Fibroblast of the aortic adventitia (primary cell): ENCODE measurements at places on chromosomes 7 and 10.

DNA sequence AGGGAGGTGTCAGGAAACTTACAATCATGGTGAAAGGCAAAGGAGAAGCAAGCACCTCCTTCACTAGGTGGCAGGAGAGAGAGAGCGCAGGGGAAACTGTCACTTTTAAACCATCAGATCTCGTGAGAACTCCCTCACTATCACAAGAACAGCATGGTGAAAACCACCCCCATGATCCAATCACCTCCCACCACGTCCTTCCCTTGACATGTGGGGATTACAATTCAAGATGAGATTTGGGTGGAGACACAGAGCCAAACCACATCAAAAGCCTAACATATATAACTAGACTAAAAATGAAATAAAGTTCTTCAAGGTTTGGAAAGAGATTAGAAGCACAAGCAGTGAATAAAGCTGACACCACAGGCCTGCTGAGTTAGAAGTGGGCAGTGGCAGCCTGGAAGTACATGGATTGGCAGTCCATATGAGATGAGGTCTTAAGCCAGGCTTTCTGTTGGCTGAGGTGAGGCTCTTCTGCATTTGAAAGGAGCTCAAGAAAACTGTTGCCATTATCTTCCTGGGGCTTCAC lies 96.4 kb upstream of the MDFIC start:
- no peak for DNase-seq

- no peak for DNase-seq
Measured at GRCh38 chr7:154423231-154423630, 371.0 kb downstream of the DPP6 start.

- DNase-seq: no peak
Measured at GRCh38 chr10:125296598-125296997, 136.2 kb upstream of the CTBP2 start.

DNA sequence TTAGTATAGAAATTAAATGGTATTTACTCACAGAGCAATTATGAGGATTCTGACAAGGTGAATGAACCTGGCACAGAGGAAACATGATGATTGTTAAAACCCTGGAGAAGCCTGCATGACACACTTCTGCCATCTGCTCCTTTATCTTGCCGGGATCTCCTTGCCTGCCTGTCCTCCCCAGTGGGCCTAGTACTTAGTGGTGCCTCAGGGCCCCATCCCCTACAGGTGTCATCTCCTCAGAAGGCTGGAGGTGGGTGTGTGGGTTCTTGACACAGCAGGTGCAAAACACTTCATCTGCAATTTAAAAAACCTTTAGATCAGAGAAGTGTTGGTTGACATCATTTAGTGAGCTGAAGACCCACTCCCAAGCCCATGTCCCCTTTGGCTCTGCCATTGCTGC lies 261.2 kb downstream of the ADRA2A start:
- DNase-seq: no peak

- DNase-seq: no peak
Measured at GRCh38 chr10:111833251-111833650, 350.3 kb downstream of the GPAM start.

GRCh38 chr10:69225681-69226080 lies 5.5 kb downstream of the HKDC1 start:
- no peak for DNase-seq

- DNase-seq: peak; percentile 5
Measured at GRCh38 chr7:108140671-108141070, 10.5 kb upstream of the LAMB4 start.

- no peak for DNase-seq
Measured at GRCh38 chr7:43469051-43469450, 113.9 kb upstream of the STK17A start.

GRCh38 chr7:945147-945555 lies 9.3 kb downstream of the ADAP1 start:
- no peak for DNase-seq

DNA sequence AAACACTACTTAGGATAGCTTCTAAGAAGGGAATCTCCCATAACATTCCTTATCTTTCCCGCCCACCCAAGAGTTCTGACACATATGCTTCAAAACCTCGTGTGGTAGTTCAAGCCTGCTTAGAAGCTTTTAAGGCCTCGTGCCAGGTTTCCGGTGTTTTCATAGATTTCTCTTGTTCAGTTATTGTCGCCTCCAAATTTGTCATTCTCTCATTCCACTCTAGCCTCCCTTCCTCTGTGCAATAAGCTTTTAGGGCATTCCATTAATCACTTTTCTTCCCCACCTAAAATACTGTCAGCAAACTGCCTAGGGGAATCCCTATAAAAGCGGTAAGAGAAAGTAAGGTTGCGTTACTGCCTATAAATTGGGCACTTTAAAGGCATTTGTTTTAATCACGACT lies 718 bp upstream of the BPGM start:
- DNase-seq: peak; percentile 53

DNA sequence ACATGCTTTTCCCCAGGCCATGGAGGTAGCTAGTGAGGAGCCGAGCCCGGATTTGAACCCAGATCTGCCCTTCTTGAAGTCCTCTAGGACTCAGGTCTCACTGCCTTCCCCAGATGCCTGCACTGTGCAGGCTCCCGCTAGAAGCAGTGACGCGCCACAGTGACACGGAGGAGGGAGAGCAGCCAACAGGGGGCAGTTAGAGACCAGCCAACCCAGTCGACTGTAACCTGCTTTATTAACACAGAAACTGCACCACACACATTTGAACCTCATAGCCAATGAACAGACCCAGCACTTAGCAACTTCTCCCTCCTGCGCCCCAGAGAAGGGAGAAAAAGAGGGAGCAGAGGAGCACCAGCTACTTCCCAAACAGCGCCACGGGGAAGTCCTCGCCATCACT lies 27.4 kb downstream of the PILRA start:
- no peak for DNase-seq

DNA sequence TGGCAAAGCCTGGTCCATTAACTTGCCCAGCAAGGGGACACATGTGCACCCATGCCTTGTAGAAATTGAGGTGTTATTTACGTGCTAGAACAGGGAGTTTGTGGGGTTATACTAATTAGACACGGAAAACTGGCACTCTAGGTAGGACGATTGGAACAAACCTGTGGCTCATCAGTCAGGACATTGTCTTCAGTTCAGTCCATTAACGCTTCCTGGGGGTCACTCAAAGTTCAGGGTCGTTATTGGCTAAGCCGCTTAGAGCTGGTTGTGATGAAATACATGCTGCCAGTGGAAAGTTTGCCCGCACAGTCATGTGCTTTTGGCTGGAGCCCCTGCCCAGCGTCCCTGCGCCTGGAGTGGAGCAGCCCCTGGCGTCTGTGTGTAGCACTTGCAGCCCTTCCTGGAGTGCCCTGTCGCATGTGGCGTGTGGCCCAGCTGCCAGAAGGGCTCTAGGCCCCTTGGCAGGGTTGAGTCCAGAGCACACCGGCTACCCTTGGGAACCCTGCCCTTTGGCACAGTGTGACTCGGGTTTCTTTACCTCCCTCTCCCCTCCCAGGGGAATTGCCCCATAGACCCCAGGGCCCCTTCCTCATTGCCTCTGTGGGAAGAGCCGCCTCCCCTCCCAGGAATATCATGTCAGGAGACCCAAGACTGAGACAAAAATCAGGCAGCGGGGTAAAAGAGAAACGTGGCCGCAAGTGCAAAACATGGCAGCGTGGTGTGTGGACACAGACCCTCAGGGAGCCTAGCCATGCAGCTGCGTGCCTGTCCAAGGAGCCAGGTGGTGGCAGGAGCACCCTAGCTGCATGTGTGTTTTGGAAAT lies 9.8 kb downstream of the ZNF775 start:
- DNase-seq: peak; percentile 44

- no peak for DNase-seq
Measured at GRCh38 chr10:128080231-128080630, 46.0 kb downstream of the MKI67 start.

DNA sequence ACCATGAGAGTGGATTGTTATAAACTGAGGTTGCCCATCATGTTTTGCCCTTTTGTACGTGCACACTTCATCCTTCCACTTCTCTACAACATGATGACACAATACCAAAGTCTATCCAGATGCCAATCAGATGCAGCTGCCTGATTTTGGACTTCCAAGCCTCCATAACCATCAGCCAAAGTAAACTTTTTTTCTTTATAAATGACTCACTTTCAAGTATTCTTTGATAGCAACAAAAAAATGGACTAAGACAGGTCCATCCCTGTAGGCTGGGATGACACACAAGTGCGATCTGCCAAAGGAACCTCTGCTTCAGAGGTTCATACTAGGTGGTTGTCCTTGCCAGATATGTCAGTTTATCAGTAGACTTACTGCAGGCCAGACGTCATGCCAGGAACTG lies 320.2 kb upstream of the FZD1 start:
- peak; percentile 32 for DNase-seq

- no peak for DNase-seq
Measured at GRCh38 chr7:73623798-73624668, at the start of gene MLXIPL. TSS of gene MLXIPL (minus strand) at chr7:73624522. CDS start at chr7:73624492, 30 bp downstream.

- no peak for DNase-seq
Measured at GRCh38 chr10:33817605-33818004, 483.1 kb upstream of the NRP1 start.

DNA sequence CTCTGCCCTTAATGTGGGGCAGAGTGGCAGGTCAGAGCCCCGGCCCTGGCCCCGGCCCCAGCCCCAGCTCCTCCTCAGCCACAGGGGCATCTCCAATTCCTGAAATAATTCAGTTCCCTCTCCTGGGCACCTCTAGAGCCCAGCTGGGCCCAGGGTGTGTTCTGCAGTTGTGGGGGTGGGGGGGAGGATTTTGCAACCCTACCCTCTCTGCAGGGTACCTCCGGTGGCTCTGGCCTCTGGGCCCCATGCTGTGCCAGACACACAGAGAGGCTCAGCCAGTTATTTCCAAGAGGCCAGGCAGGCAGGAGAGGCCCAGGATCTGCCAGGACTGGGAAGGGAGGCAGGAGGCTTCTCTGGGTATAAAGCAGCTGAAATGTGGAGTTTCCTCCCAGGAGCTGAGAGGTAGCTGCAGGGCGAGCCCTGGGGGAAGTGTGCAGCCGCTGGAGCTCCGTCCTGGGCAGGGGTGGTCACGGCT lies 47.9 kb downstream of the PWWP2B start:
- no peak for DNase-seq

DNA sequence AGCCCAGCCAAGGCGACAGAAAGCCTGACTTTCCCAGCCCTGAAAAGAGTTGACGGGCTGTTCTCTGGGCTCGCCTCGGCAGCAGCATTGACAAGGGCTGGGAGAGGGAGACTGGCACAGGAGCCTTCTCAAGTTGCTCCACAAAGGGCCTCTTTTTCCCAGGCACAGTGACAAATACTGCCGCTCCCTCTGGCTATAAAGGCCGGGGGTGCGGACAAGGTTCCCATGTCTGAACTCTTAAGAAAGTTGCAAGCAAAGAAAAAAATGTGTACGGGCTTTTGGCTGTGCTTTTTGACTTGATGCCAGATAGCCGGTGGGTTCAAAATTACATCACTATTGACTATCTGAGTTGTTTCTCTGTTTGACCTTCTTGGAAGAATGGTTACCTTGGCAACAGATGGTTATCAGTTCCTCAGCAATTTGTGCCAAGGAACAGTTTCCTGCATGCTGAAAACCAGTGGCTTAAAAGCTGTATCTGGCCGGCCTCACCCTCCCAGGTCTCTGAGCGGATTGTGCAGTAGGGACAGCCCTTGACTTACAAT lies 115.9 kb upstream of the EEPD1 start:
- DNase-seq: peak; percentile 98

- no peak for DNase-seq
Measured at GRCh38 chr10:101047268-101047667, 14.5 kb upstream of the KAZALD1 start.

- no peak for DNase-seq
Measured at GRCh38 chr7:26292768-26293560, 1.3 kb downstream of the SNX10 start.

- DNase-seq: no peak
Measured at GRCh38 chr7:42137431-42137830, 99.6 kb downstream of the GLI3 start.

GRCh38 chr7:78635026-78635793 lies 818.3 kb downstream of the MAGI2 start:
- no peak for DNase-seq

GRCh38 chr7:38781991-38782390 lies 127.0 kb downstream of the VPS41 start:
- DNase-seq: no peak

GRCh38 chr7:108037140-108037539 lies 34.2 kb upstream of the LAMB1 start:
- DNase-seq: no peak

- DNase-seq: no peak
Measured at GRCh38 chr10:6503171-6503570, 76.9 kb downstream of the PRKCQ start.

GRCh38 chr10:42958142-42958868 lies 118.6 kb upstream of the RET start:
- no peak for DNase-seq

GRCh38 chr10:129187331-129187730 lies 279.7 kb upstream of the MGMT start:
- no peak for DNase-seq

- DNase-seq: peak; percentile 50
Measured at GRCh38 chr10:17113889-17114540, 15.6 kb downstream of the CUBN start.

- DNase-seq: no peak
Measured at GRCh38 chr10:62037890-62038608, 136.6 kb downstream of the ARID5B start.

DNA sequence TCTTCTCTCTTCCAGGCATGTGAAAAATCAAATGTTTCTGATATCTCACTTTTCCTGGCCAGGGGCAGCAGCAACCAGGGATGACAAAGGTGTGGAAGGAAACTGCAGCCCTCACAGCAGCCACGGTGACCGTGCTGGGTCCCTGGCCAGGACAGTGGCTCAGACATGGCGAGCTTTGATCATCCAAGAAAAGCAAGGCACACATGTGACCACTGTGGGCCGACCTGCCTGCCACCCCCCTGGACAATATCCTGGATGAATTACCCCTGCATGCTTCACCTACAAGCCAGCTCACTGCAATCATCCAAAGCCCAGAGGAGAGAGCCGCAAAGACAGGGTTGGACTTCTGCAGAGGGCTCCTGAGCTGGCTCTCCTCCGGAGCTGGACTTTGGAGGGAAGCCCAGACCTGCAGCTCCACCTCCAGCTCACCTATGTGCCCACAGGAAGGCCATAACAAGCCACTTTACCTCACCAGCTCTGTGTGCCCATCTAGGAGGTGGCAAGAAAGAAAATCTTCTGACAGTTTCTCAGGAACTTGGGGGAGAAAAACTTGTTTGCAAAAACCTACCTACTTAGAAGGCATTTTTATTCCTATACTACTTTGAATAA lies 2.7 kb downstream of the CHST15 start:
- no peak for DNase-seq

GRCh38 chr7:144459635-144460034 lies 56.1 kb upstream of the NOBOX start:
- DNase-seq: no peak

DNA sequence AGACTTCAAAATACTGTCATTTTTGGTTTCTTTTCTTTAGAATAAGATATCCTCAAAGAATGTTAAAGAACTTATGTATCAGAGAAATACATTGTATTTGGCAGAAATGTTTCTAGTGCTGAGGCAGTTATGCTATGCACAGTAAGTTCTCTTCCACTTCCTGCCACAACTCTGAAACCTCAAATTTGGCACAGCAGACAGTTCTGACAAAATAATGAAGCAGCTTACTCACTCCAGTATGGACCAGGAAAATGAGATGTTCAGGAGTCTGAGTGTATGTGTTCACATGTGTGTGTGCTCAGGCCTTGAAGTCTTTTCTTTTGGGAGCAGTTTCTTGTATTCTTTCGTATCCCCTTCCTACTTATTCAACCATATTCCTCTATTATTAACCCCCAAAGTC lies 197.0 kb upstream of the AGK start:
- DNase-seq: peak; percentile 59

- DNase-seq: no peak
Measured at GRCh38 chr7:54111814-54112511, 430.2 kb upstream of the VSTM2A start.
